Posterior vena cava (tissue), 2 donors: ENCODE measurements at places on chromosomes 12 and 14.

- DNase-seq, result peak; percentile 28
Observed at GRCh38 chr12:1878214-1878613, 40.2 kb downstream of the CACNA2D4 start.

- peak; percentile 54 for DNase-seq
Observed at GRCh38 chr12:6084969-6085450, 39.5 kb downstream of the VWF start.

DNA sequence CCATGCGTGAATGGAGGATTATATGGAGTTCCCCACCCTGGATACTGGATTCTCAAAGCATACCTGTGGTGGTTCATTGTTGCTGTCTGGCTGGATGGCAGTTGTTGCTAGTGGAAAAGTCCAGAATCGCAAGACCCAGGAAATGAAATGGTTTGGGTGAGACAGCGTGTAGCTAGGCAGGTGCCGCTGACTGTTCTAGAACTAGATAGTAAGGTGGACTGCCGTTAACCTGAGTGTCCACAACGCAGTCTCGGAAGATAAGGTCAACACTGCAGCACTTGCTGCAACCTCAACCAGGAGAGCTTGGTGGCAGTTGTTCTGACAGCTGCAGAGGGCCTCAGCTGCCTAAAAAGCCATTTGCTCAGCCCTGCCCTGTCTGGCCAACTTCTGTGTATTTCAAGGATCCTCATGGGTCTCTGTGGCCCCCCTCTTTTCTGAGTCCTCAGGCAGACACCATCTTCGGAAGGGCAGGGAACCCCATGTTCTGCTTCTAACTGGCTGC lies 15.5 kb upstream of the IRF2BPL start:
- peak; percentile 79 for DNase-seq

GRCh38 chr12:90712671-90713070 lies 242.3 kb downstream of the CCER1 start:
- DNase-seq, result no peak

- no peak for DNase-seq
Observed at GRCh38 chr14:68241862-68242487, 422.4 kb downstream of the RAD51B start.

DNA sequence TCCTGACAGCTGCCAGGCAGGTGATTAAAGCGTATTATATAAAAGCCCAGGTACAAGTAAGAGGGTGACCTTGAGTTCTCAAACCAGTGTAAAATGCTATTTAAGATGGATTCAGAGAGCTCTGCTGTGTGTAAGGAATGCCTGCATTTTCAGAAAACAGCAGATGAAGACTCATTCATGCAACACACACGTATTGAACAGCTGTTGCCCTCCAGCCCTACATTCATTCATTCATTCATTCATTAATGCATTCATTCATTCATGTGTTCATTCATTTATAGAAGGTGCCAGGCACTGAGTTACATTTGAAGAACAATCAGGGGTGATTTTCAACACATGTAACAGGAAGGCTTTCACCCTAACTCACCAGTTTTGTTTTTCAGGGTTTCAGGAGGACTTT lies 27.4 kb upstream of the ELK3 start:
- DNase-seq, result no peak

GRCh38 chr12:27967551-27968054 lies 4.9 kb downstream of the PTHLH start:
- DNase-seq, result no peak

GRCh38 chr12:120668868-120669840 lies 17.8 kb upstream of the MLEC start:
- DNase-seq, result no peak

DNA sequence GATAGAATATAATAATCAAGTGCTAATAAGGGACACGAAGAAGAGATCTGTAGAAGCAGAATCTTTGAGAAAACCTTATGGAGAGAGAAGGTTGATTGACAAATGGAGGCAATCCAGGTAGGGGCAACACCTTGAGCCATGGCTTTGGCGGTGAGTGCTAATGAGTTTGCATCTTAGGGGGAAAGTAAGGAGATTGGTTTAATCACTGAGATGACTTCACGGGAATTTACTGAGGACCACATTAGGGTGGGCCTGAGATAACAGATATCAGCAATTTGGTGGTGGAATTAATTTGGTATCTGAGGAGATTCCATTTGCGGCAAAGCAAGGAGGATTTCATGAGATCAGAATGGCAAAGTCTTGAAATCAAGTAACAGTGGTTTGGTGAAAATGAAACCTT lies 1.8 kb upstream of the LARP4 start:
- DNase-seq, result no peak

DNA sequence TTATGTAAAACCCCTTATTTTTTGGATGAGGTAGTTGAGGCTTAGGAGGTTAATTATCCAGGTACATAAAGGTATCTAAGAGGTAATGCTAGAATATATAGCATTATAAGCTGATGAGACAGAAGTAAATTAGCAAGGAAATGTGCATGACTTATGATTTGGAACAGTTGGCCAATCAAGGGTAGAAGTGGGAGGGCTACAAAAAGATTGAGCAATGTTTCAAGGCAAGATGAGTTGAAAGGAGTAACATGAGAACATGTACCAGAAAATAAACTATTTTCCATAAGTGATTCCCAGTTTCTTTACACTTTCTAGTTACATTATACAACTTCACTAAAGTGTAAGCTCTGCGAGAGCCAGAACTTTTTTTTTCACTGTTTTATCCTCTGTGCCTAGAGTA lies 290.9 kb downstream of the LRIG3 start:
- no peak for DNase-seq

- no peak for DNase-seq
Observed at GRCh38 chr12:49609059-49609874, 3.8 kb upstream of the FAM186B start.

DNA sequence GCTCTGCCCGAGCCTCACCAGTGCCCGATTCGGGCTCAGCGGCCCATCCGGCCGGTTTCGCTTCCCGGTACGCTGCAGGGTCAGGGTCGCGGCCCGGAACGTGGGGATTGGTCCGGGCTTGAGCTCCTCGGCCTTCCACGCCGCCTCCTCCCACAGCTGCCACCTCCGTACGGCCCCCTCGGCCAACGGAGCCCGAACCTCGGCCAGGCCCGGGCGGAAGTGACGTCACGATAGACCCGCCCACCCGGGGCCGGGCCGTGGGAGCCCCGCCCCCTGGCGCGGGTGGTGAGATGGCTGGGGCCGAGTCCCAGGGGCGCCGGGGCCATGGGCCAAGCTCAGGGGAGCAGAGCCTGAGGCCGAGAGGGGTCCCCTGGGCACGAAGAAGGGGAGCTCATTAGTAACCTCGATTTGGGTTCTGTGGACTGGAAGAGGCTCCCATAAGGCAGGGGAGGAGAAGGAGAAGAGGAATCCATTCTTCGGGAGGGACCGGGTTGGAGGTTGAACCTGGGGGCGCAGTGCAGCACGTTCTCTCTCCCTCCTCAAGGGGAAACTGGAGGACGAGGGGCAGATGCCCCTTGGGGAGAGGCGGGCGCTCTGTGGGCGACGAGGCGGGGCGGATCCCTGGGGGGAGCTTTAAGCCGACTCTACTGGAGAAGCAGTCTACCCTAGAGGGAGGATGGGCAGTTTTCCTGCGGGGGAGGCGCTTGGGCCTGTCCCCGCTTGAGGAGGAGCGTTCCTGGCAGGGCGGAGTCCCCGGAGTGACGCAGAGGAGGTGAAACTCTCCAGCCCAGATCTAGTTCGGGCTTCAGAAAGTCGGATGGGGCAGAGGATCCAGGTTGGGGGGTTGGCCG lies at the start of gene MLF2:
Gene MLF2, minus strand, starts transcription at position 221 of the 851 bp plus-strand sequence. CDS start 807 bp downstream, outside the sequence.
- DNase-seq, result peak; percentile 99

DNA sequence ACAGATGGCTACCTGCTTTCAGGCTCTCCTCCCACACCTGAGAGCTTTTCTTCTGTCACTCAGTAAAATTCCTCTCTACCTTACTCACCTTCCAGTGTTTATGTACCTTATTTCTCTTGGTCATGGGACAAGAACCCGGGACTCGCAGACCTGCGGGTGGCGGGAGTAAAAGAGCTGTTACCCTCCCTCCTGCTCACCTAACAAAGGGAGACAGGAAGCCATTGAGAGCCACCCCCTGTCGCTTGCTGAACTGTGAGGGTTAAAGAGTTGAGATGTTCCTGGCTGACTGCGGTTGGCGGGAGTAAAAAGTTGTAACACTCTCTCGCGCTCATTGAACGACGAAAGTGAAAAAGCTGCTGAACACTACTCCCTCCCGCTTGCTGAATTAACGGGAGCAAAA lies 1935.1 kb upstream of the FLRT2 start:
- DNase-seq, result no peak

GRCh38 chr14:88695870-88696269 lies 96.9 kb downstream of the EML5 start:
- DNase-seq, result no peak

- no peak for DNase-seq
Observed at GRCh38 chr12:18718462-18718861, 19.4 kb downstream of the PLCZ1 start.

GRCh38 chr14:24095271-24096068 lies 1.4 kb downstream of the PCK2 start:
- peak; percentile 90 for DNase-seq

GRCh38 chr12:121175383-121176119 lies 34.4 kb upstream of the P2RX4 start:
- peak; percentile 81 for DNase-seq

- no peak for DNase-seq
Observed at GRCh38 chr14:64191756-64192155, 102.4 kb downstream of the ESR2 start.

- no peak for DNase-seq
Observed at GRCh38 chr12:127729381-127729780, 537.6 kb upstream of the TMEM132C start.

- no peak for DNase-seq
Observed at GRCh38 chr12:18296201-18296908, 35.0 kb downstream of the PIK3C2G start.

DNA sequence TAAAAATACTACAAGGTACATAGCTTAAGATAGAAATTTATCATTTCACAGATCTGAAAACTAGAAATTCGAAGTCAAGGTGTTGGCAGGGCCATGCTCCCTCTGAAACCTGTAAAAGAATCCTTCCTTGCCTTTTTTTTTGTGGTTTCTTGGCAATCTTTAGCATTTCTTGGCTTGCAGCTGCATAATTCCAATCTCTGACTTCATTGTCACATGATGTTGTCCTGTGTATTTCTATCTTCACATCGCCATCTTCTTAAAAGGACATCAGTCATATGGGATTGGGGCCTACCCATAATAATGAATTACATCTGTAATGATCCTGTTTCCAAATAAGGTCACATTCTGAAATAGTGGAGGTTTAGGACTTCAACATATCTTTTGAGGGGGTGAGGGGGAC lies 250.4 kb downstream of the TMTC2 start:
- no peak for DNase-seq

- DNase-seq, result no peak
Observed at GRCh38 chr14:23158779-23159178, 24.7 kb downstream of the SLC7A8 start.

GRCh38 chr14:90722590-90722989 lies 93.6 kb downstream of the TTC7B start:
- DNase-seq, result no peak

GRCh38 chr14:72766296-72766695 lies 127.6 kb downstream of the DPF3 start:
- DNase-seq, result no peak

- DNase-seq, result no peak
Observed at GRCh38 chr12:56361487-56362129, 1.0 kb downstream of the APOF start.

DNA sequence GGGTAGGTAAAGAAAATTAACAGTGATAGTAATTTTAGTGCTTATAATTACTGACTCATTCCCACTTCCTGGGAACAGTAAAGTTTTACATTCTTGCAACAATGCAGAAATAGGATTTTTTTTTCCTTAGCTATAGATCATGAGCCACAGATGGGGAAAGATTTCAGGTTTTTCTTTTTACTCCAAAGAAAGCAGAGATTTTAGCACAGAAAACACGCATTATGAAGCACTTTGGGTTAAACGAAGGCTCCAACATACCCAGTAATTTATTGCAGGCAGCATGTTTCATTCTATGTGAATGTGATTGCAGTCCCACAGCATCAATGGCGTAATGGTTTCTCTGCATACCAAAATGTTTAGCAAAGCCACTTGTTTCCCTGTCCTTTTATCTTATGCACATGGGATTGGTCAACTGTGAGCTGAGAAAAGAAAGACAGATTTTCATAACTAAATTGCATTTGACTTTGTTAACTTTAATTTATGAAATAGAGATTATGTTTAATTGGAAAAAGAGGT lies 124.6 kb upstream of the E2F7 start:
- DNase-seq, result no peak

- no peak for DNase-seq
Observed at GRCh38 chr14:61812347-61813095, 50.3 kb downstream of the SNAPC1 start.
